Testis (tissue), 5 donors: ENCODE measurements at places on chromosomes 4 and X.

GRCh38 chr4:5858020-5858769 is 34.7 kb downstream of the CRMP1 start:
- DNase-seq, result no peak

GRCh38 chr4:119471259-119471658 is 149.3 kb upstream of the FABP2 start:
- no peak for DNase-seq

GRCh38 chr4:13933191-13933590 is 305.7 kb upstream of the BOD1L1 start:
- DNase-seq, result no peak

- no peak for DNase-seq
These were observed 1381.5 kb upstream of the ADGRL3 start for GRCh38 chr4:59818656-59819055.

GRCh38 chr4:48255072-48255958 is 14.3 kb downstream of the TEC start:
- no peak for DNase-seq

- DNase-seq, result no peak
These were observed 626 bp upstream of the CEP135 start for GRCh38 chr4:55947912-55948725.

GRCh38 chr4:139682309-139682708 is 16.7 kb downstream of the MGST2 start:
- no peak for DNase-seq

- no peak for DNase-seq
These were observed 11.1 kb upstream of the MAB21L2 start for GRCh38 chr4:150570862-150571261.

- no peak for DNase-seq
These were observed 460.6 kb downstream of the NAF1 start for GRCh38 chr4:162706051-162706450.

GRCh38 chr4:105451346-105451745 is 22.5 kb downstream of the PPA2 start:
- no peak for DNase-seq

DNA sequence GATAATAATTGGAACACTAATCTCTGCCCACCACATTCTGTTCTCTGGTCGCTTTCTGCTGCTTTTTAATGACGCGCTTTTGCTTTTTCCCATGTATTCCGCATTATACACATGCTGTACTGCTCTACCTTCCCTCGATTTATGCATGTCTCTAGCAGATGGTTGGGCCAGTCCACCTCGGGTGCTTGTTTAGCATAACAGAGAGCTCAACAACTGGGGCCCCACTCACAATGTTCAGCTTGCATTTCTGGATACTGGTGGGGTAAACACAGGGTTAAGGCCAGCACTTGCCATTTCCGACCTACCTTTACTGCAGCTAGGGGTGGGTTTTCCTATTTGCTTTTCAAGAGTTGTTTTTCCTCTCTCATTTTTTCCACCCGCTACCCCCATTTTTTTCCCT is 255.8 kb downstream of the SOX3 start:
- DNase-seq, result no peak

DNA sequence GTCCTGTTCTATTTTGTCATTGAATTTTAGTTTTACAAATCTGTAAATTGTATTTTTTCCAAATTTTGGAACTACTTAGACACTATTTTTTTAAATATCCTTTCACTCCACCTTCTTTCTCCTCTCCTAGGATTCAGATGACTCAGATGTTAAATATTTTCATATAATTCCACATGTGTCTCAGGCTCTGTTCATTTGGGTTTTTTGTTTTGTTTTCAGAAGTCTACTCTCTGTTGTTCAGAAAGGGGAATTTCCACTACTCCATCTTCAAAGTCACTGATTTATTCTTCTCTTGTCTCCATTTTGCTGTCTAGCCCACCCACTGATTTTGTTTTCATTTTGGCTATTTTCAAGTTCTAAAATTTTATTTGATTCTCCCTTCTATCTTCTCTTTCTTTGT is 264.0 kb upstream of the SLIT2 start:
- no peak for DNase-seq

DNA sequence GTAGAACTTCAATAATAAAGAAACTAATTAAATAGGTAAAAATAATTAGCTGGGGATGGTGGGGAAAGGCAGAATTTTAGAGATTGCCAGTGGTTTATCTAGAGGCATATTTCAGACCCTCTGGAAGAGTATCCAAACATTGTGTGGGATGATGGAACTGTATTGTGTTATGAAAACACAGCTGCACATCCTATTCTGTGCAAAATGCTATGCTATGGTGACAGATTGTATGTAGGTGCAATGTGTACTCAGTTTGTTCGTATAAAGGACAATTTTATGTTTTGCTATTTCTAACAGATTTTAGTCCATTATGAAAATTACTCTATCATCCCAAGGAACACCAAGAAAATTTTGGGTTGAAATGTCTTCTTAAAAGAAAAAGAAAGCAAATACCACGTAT is 1054.7 kb downstream of the PDHA2 start:
- DNase-seq, result no peak

- no peak for DNase-seq
These were observed 89.0 kb downstream of the PHEX start for GRCh38 chrX:22121161-22121560.

DNA sequence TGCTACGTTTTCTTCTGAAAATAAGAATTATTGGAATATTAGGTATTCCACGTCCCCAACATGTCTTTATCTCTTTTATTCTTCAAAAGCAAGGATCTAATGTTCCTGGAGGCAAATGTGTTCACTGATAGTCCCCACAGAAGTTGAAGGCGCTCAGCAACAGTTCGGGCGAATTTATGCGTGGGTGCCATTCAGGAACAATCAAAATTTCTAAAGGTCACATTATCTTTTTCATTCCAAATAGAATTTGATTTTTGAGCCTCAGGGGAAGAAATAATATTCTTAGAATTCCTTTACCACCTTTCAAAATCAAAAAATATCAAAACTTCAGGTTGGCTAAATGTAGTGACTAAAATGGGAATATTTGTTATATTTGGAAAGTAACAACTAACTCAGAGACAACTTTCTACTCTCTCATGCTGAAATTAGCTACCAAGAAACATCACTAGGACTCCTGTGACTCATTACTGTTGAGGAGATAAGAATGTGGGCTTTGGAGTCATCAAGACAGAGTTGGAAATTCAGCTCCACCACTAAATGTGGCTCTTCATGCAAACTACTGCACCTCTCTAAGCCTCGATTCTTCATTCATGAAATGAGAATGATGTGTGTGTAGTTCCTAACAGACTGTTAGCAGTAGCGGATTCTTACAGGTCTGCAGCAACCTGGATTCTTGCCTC is 72.3 kb upstream of the KIT start:
- DNase-seq, result no peak

DNA sequence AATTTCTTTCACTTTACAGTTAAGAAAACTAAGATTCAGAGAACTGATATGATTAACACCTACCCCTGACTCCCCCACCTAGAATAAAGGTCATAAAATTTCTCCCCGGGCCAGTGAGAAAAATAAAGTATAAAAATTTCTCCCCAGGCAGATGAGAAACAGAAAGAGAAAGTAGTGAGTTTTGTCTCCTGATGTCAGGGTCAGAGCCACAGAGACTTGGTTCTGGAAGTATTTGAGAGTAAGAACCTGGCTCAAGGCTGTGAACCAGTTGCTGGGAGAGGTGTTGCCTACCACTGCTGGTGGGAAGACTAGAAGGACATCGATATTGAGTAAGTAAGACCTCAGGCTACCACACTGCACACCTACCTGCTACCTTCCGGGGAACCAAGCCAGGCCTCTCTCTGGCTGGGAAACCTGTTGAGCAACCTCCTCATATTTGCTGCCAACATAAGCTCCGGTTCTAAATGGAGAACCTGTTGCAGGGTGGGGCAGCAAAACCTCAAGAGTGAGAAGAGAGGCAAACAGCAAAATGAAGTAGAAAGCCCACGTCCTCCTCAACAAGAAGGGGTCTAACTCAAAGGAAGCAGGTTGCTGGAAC is 104.2 kb upstream of the PUDP start:
- DNase-seq, result no peak

GRCh38 chrX:11446336-11446735 is 153.1 kb downstream of the AMELX start:
- DNase-seq, result no peak

DNA sequence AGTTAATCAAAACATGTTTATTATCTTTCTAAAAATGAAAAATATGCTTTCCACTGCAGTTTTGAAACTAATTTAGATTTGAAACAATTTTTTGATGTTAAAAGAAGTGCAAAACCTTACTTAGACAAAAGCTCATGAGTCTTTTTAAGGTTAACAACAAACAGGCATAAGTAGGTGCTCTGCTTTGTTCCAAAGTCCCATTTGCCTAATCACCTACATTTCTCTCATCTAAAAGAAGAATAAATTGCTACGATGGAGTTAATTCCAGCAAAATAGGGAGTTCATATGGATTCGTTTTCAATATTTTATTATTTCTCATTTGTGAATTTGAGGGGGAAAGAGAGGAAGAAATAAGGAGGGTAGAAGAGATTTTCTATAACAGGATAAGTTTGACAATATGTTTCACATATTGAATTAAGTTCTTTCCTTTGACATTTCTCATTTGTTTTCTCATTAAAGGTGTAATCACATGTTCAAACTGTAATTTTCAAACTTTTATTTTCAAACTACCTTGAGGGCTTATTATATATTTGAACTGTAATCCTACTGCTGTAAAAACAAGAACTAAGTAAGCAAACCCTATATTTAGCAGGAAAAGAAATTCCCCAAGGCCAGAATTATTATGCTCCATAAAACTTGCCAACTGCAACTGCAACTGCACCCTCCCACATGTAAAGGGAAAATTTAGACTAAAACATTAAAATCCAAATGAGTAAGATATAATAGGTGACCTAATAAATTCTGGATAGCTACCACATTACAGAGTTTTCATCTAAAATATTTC is 9.6 kb upstream of the SLC39A8 start:
- DNase-seq, result no peak

DNA sequence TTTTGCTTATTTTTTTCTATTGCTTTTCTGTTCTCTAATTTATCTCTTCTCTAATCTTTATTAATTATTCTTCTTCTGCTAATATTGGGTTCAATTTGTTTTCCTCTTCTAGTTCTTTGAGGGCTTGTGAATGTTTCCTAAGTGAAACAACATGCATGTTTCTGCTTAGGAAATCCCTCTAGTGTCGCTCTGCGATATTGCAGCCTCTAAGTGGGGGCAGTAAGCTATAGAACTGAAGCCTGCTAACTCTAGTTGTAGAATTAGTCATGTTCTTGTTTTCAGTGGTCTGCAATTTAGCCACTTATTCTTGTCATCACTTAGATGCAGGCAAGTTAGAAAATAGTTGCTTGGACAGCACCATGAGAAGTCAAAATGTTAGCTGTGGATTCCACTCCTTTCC is 222.6 kb downstream of the SPIN4 start:
- DNase-seq, result peak; percentile 14

DNA sequence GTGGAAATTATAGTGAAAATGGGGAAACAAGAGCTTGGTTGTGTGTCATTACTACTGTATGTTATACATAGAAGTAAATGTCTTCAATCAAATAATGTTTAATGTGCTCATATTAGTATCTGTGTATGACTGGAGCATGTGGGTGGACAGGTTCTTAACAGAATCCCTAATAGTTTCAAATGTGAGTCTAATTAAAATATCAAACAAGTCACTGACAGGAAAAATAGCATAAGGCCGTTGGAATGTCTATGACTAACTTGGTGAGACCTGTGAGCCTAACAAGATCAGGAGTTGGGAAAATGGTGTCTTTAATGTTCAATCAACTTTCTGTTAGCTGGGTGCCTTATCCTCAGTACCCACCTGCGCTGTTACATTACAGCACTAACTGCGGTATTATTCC is 6.2 kb upstream of the CXCL3 start:
- no peak for DNase-seq

DNA sequence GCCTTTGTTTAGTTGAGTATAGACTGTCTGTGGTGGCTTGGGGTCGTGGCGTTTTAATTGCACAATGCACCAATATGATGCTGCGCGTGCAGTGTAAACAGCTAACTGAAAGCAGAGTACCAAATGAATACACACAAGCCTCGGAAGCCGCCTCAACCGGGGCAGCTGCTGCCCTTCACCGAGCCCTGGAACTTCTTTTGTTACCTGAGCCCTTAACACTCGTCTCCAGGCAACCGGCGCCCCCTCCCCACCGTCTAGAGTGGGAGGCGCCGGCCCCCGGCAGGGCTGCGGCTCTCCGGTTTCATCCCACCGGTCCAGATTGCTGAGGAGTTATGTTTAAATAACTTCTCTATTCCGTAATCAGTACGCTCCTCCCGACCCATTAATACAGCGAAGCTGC is 173.2 kb upstream of the TBL1X start:
- DNase-seq, result peak; percentile 14

DNA sequence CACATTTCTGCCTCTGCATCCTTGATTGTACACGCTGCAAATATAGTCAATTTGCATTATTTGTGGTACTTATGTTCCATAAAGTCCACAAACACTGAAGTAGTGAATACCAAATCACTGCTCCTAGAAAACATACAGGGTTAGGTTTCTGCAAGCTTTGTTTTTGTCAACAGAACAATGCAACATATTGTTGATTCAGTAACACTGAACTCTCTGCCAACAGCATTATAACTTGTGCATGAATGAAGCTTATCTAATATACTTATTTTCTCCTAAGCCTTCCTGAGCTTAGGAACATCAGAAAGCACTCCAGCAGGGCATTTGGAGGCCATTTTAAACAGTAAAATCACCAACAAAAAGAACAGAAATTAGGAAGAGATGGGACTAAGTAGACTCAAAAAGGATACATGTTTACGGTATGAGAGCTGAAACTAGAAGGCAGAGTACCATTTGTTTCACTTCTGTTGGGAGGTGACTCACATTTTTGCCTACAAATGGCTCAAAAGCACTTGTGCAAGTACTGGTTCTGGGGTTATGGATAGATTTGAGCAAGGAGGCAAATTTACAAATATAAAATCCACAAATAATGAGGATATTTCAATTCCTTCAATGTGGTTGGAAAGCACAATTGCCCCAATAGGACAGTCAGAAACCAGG is 14.1 kb downstream of the COX18 start:
- no peak for DNase-seq

GRCh38 chr4:19689511-19689910 is 562.2 kb upstream of the SLIT2 start:
- no peak for DNase-seq

- DNase-seq, result peak; percentile 81
These were observed 64.6 kb downstream of the ANAPC4 start for GRCh38 chr4:25441519-25442117.

DNA sequence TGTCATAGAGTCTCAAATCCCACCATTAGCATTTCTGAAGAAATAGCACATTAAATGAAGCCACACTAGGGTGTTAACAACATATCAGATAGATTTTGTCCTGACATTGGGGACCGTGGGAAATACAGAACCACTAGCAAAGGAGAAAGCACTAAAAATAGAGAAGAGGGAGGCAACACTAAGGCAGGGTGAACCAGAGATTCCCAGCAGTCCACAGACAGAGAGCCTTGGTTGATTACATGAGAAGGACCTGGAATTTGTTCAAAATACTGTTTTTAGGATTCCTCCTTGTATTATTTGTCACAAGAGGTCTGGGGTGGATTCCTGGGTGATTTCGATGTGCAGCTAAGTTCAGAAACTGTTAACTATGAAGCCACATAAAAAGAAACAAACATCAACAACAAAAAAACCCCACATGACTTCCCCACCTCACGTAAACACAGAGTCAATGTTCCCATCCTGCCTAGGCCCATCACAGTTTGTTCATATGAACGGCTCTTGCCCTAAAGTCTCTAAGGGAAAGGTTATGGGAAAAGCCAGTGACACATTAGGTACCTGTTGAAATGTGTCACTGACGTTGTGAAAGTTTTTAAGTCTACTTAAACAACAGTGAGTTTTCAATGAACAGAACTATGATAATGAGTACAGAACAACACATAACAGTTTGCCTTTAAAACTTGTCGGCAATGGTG is 23.6 kb upstream of the GRSF1 start:
- no peak for DNase-seq
